ENCODE measurements at places on chromosomes 4 and X. TPM values are rescaled to one million over a fixed set of nuclear protein-coding genes. Genes with fewer than 3 reads are reported as not detected.

HTN3 gene
- total RNA-seq = not detected

MGARP gene
- 0.49 TPM for total RNA-seq

ANOS1 gene
- 23.4 TPM for total RNA-seq

DKC1 gene
- total RNA-seq = 21.1 TPM

SLC7A11 gene
- 31.5 TPM for total RNA-seq

PRDX4 gene
- 37.9 TPM for total RNA-seq

METAP1 gene
- total RNA-seq = 35.9 TPM

MAOB gene
- 5.7 TPM for total RNA-seq
